Activated CD8-positive, alpha-beta memory T cell treated with anti-CD3 and anti-CD28 coated beads for 48 hours (primary cell): ENCODE measurements at places on chromosomes 7 and 10.

DNA sequence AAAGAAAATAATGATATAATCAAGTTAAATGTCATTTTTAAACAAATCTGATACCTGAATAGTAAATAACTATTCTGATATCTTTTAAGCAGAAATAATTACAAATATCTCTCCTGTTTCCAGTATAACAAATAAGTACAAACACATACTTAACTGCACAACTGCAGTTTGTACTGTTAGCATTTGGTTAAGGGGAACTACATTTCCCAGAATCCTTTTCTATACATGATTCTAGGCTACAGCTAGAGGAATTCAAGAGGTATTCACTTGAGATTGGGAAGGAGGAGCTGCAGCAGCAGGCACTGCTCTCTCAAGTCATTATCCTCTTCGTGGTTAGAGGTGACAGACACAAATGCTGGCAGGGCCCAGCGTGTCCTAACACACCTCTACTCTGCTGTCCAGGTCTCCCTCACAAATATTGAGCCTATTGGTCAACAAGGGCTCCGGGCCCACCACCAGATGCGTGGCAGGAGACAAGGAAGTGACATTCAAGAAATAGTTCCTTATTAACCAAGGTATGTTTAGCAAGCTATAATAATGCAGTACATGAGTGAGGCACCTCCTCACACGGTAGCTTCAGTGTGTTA is 255.1 kb upstream of the MKLN1 start:
- DNase-seq = no peak

- no peak for DNase-seq
Observed at GRCh38 chr10:132052124-132052523, 13.6 kb upstream of the JAKMIP3 start.

GRCh38 chr10:88270061-88270808 is 312.9 kb downstream of the RNLS start:
- DNase-seq = no peak

DNA sequence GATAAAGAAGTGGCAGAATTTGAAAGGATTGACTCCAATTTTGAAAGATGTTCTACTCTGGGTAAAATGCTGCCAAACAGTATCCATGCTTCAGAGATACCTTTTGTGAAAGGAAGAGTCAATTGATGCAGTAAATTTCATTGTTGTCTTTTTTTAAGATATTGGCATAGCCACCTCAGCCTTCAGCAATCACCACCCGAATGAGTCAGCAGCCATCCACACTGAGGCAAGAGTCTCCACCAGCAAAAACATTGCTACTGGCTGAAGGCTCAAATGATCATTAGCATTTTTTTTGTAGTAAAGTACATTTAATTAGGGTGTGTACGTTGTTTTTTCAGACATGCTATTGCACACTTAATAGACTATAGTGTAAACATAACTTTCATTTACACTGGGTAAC is 31.7 kb upstream of the CYP26C1 start:
- no peak for DNase-seq

GRCh38 chr7:74048999-74049599 is 21.1 kb downstream of the ELN start:
- DNase-seq = no peak

DNA sequence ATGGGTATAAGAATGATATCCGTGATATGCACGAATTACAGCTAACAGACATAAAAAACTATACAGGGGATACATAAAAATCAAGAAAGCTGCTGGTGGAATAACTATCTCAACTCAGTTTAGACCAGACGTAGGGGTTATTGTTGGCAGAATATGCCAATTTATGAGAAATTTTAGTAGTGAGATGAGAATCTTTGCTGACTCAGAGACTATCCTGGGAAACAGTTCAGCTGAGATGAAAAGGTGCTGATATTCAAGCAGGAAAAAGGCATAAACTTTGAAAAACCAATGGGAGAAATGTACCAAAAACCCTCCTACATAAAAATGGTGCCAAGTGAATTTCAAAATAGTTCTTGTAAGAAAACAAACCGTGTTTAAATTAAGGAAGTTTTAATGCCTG is 3.3 kb downstream of the MRPS33 start:
- no peak for DNase-seq

DNA sequence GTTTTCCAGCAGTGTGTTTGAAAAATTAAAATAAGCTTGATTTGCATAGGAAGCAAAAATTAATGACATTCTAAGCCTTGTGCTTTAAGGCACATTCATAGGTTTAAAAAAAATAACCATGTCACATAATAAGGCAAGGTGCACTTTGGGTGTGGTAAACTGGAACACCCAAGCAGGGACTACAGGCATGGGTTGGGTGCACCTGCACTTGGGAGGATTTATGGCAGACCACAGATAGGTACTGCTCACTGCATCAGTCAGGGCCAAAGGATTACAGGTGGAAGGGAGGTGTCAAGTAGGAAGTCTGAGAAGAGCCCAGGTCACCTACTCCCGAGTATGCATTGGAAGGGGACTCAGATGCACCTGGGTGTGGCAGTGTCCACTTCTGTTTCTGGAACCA is 753.7 kb downstream of the SUGCT start:
- DNase-seq = no peak

DNA sequence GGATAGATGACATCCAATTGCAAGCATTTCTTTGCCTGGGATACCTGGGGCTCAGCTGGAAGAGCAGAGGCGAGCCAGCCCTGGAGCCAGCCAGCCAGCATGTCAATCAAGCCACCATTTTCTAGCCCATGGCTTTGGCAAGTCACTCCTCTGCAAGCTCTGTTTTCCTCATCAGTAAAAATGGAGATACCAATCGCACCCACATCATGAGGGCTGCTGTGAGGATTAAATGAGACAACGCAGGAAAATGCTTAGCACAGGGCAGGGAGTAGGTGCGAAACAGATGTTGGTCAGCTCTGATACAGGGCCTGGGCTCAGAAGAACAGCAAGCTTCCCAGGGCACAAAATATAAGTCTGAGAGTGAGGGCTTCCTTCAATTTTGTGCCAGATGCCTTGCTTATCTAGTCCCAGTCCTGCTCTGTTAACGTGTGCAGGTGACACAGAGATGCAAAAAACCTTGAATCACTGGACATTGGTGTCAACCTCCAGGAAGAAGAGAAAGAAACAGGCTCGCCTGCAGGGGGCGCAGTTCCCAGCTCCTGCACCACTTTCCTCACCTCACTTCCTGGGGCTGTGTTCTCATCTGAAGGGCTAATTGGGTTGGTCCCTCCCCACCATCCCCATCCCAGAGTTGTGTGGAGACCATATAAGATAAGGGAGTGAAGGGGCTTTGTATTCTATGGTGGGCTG is 72.8 kb upstream of the CACUL1 start:
- DNase-seq = no peak

GRCh38 chr7:7944619-7945282 is 23.8 kb upstream of the GLCCI1 start:
- peak; percentile 12 for DNase-seq

DNA sequence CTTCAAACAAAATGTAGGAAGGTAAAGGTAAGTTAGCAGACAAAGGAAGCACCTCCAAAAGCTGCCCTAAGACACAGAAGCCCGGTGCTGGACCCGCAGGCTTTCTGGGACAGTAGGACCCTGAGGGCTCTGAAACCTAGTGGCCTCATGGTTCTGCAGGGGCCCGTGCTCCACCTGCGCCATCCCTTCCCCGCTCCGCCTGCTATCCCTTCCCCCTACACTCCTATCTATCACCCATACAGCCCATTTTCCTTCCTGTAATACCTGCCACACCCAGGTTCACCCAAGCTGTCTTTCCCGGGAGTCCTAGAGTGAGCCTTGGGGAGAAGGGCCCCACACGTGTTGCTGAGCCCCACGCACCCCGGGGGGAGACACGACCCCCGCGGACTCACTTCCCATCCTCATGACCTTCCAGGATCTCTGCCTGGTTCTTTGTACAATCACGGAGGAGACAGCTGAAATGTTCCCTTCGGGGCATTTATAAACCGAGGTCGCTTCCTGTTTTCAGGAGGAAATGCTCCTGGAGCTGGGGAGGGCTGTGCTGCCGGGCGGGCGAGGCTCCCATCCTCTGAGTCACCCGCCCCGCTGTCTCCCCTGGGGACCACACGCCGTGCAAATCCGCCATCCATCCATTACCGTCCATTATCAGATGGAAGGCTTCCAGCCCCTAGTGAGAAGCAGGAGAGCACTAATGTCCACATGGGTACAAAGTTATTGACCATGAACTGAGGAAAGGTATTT is 251.7 kb upstream of the PITRM1 start:
- no peak for DNase-seq

DNA sequence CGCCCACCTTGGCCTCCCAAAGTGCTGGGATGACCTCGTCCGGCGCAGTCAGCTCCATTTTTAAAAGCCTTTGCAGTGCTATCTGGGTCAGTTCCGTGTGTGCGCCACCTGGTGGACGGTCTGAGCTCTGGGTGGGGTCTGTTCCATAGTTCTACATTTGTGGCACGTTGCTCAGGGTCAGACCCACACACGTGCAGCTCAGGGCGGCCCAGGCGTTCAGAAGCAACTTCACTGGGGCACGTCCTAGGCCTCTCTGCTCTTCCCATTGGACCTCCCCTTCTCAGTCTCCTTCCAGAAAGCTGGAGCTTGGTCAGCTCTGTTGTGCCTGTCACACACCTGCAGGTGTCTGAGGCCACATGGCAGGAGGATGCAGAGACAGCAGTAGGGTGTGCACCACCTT is 137.9 kb downstream of the DNAJB6 start:
- DNase-seq = no peak

DNA sequence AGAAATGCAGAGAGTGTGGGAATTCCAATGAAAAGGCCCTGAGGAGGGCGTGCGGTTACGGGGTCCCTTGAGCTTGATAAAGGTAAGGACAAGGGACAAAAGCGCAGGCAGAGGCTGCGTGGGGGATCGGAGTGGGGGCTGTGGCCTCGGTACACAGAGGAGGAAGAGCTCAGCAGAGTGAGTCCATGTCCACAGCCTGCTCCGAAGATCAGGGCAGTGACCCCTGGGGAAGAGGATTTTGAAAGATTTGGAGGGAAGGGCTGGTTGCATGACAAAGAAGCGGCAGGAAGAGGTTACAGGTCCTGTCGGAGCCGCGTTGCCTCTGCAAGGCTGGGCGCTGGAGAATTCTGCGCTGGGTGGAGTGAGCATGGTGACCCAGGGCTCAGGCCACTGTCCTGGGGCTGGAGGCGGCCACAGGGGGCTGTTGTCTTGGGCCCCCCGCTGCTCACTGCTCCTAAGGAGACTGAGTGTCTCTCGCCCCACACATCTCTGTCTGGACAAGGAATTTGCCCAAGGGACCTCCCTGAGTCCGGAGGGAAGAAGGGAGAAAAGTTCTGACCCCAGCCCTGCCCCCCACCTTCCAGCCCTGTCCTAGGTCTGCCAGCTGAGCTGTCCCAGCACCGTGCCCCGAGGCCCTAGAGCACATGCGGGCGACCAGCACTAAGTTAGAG is 69.8 kb upstream of the INSIG1 start:
- no peak for DNase-seq

DNA sequence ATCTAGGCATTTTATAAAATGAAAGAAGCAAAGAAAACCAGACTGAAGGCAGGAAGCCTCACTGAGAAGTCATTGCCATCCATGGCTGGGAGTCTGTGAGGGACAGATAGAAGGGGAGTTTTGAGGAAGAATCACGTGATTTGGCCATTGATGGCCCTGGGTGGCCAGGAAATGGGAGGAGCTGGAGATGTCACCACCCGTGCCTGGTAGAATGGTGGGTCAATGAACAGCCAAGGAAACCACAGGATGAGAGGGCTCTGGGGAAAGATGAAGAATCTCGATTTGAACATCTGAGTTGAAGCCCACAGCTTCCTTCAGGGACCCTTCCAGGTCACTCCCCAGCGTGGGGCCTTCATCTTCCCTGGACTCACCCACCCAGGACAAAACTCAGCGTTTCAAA is 103.3 kb upstream of the CHST15 start:
- no peak for DNase-seq

- DNase-seq = no peak
Observed at GRCh38 chr7:20532890-20533289, 82.6 kb upstream of the ABCB5 start.
